ENCODE measurements at places on chromosomes 2 and 18.
A peak's percentile ranks its signal among the peaks of the same experiment; 100 is the strongest.

- no peak for DNase-seq
These were observed 711 bp downstream of the SFXN5 start for GRCh38 chr2:73070643-73071359.

- no peak for DNase-seq
These were observed 39.4 kb downstream of the ARID5A start for GRCh38 chr2:96575785-96576456.

GRCh38 chr18:965921-966758, 61.5 kb downstream of the ADCYAP1 start:
- DNase-seq, result no peak

- DNase-seq, result no peak
These were observed 207.4 kb upstream of the TWIST2 start for GRCh38 chr2:238640486-238640885.

GRCh38 chr2:65551528-65551927, 119.1 kb upstream of the SPRED2 start:
- DNase-seq, result no peak

- no peak for DNase-seq
These were observed 79.3 kb upstream of the ARL5A start for GRCh38 chr2:151907286-151908203.

GRCh38 chr2:28390746-28391563, 1.7 kb upstream of the FOSL2 start:
- DNase-seq, result no peak

DNA sequence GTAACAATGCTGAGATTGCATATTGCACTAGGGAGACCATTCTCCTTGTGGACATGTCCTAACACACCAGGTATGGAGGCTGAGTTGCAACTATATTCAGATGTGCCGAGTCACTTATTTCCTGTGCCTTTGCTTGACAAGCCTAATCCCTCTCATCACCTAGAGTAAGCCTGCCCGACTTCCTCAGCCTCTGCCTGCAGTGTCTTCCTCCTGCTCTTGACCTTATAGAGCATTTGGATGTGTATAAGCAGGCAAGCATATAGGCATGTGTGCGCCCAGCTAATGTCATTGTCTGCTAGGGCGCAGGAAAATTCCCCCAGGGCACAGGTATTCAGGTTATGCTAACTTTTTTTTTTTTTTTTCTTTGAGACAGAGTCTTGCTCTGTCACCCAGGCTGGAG, 316.9 kb downstream of the CDH2 start:
- no peak for DNase-seq

DNA sequence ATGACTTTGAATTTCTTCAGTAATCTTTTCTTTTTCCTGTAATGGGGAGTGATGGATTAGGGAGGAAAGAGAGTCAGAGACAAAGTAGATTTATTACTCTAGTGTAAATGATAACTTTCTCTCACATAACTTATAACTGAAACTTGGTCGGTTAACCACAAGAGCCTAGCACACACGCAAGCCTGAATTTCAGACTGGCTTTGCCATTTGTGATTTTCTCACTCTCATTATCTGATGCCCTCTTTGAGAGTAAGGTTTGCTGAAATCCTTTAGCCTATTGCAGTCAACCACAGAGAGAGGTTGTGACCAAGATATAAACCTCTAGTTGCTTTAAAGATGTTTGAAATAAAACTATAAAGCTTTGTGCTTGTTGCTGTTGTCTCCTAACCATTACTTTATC, 117.9 kb upstream of the NETO1 start:
- DNase-seq, result no peak

DNA sequence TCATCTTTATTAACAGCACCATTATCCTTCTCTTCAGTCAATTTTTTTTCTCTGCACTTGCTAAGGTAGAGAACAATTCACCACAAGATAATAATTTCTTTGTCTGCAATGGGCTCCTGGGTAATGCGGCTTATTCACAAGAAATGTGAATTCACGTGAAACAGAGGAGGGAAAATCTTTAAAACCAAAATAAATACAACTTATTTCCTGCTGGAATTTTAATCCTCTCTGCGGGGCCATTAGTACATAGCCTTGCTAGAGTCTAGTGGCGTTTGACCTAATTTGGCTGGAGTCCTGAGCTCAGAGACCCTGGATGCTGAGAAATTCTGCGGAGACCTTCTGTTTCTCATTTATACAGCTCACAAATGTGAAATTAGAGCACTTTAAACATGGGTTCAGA, 319.3 kb upstream of the MMADHC start:
- DNase-seq, result no peak

GRCh38 chr2:56369316-56369715, 185.5 kb downstream of the CCDC85A start:
- DNase-seq, result no peak

- no peak for DNase-seq
These were observed 119.1 kb upstream of the SCN1A start for GRCh38 chr2:166246901-166247300.

DNA sequence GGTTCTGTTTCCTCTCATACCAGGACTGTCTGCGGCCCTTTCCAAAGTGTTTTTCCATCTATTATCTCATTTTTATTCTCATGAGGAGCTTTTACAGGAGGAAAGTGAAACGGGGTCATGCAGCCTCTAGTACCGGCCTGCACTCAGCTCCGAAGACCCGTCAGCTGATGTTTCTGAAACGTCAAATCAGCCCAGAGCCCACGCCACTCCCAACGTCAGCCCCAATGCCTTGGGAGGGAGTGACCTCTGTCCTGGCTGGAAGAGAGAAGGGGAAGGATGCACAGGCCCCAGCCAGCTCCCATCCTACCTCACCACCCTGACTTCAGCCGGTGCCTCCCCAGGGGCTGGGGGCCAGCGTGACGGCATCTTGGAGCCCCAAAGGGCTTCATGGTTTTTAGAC, 58.5 kb downstream of the ADCY3 start:
- no peak for DNase-seq

DNA sequence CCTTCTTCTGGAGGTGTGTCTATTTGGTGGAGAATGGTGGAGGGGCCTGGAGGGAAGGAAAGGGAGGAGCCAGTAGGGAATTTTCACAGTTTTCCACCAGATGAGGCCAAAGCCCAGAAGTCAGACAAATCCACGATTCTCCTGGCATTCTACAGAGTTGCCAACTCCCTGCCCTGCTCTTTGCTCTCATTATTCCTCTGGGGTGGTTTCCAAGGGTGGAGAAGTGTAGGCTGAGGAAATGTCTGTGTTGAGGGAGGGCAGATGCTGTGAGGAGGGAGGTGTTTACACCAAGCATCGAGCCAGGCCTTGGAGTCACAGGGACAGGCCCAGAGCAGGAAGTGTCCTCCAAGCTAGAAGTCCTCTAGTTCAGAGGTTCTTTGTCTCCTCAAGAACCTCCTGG, 124.1 kb upstream of the LGALSL start:
- DNase-seq, result no peak

GRCh38 chr18:44821924-44822323, 141.2 kb downstream of the SETBP1 start:
- no peak for DNase-seq

GRCh38 chr2:1623906-1624445, 120.3 kb downstream of the PXDN start:
- DNase-seq, result no peak

- no peak for DNase-seq
These were observed 235.6 kb downstream of the SCG2 start for GRCh38 chr2:223366566-223366965.

DNA sequence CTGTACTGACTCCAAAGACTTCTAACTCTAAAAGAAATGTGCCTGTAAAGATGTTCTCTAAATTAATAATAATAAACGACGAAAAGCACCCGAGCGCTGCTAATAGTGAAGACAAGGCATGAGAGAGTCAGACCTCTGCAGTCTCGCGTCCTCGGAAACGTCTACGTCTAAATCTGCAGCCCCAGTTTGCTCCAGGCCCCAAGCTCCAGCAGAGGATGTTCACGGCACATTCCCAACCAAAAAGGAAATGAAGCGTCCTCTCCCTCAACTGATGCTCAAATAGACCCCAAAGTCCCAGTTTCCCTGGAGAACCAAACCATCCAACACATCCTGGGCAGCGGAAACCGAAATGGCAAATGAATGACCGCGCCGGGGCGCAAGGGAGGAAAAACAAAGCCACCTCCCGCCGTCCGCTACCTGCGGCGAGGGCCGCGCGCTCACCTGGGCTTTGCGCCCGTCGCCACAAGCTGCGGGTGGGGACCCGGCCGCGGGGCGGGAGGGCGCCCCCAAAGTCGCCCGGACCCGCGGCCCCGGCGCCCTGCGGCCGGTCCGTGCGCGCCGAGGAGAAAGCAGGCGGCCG, 47.1 kb upstream of the CCDC150 start:
- peak; percentile 18 for DNase-seq

DNA sequence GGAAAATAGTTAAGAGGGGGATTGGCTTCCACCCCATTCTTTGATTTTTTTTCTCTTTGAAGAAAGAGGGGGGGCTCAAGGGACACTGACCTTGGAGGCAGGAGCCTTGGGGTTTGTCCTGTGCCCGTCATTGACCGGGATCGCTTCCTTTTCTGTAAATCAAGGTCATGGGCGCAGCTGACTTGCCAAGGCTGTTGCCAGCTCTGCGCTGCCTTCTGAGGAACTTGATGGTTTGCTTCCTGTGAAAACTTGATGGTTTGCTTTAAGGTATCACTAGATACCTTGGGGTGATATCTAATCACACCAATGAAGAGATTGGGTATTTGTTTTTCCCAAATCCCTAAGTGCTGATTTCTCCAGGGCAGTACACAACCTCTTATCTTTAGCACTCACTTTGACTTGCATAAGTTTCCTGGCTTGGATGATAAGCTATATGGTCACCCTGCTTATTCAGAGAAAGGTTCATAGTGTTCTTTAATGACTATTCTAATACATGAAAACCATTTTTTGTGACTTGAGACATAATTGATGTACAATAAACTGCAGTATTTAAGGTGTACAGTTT, 56.0 kb downstream of the DGKD start:
- no peak for DNase-seq

GRCh38 chr2:128058114-128058513, 30.3 kb upstream of the SAP130 start:
- DNase-seq, result no peak

DNA sequence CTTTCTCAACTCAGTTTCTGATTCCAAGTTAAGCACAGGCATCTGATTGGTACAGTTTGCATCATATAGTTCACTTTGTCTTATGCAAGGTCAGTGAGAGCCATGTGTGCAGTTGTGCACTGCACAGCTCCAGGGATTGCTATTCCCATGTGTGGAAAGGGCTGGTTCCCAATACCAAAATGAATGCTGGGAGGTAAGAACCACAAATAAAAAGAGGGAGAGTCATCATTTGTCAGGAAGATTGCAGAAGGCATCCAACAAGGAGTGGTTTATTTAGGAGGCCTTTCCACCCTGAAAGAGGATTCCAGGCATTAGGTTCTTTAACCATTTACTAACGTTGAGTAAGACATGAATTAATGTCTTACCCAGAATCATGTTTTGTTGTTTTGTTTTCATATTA, 141.2 kb upstream of the ST6GAL2 start:
- no peak for DNase-seq

DNA sequence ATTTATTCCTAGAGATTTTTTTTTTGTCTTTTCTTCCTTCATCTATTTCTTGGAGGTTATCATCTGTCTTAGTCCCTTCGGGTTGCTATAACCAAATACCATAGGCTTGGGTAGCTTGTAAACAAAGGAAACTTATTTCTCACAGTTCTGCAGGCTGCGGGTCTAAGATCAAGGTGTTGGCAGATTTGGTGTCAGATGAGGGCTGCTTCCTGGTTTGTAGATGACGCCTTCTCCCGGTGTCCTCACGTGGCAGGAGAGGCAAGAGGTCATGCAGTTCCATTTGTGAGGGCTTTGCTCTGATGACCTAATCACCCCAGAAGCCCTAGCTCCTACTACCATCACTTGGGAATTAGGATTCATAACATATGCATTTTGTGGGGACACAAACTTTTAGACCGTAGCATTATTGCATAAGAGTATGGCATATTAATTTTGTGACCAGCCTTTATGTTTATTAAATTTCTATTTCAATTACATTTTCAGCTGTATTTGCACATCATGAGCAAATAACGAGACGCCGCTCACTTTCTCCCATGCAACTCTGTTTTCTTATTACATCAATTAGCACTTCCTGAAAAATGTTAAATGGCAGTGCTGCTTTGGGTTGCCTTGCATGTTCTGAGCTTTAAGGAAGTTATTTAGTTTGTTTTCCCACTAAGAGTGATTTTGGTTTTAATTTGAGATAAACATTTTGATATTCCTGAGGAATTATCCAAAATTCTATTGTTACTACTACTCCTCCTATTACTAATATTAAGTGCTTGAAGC, 246.4 kb upstream of the HDAC4 start:
- no peak for DNase-seq

GRCh38 chr2:159953136-159953823, 109.1 kb downstream of the PLA2R1 start:
- DNase-seq, result no peak

DNA sequence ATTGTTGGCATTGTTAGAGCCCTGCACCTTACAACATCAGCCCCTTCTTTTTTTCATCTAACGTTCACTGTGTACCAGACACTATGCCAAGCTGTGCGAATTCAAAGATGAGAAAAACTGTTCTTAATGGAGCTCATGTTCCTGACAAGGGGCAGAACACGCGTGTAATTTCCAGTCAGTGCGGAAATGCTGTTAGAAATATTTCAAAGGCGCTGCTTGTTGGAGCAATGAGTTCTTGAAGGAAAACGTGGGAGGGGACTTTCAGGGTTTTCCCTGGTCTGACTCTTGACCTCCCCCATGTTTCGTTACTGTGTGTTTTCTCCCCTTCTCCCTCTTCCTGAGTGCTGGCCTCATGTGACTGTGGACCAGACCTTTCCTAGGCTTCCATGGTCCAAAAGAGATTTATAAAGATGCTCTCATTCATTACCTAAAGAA, 1.5 kb downstream of the MTHFD2 start:
- DNase-seq, result no peak

GRCh38 chr2:99422599-99422998, 67.2 kb downstream of the REV1 start:
- no peak for DNase-seq

GRCh38 chr2:237763812-237764211, 34.8 kb upstream of the RBM44 start:
- DNase-seq, result no peak

DNA sequence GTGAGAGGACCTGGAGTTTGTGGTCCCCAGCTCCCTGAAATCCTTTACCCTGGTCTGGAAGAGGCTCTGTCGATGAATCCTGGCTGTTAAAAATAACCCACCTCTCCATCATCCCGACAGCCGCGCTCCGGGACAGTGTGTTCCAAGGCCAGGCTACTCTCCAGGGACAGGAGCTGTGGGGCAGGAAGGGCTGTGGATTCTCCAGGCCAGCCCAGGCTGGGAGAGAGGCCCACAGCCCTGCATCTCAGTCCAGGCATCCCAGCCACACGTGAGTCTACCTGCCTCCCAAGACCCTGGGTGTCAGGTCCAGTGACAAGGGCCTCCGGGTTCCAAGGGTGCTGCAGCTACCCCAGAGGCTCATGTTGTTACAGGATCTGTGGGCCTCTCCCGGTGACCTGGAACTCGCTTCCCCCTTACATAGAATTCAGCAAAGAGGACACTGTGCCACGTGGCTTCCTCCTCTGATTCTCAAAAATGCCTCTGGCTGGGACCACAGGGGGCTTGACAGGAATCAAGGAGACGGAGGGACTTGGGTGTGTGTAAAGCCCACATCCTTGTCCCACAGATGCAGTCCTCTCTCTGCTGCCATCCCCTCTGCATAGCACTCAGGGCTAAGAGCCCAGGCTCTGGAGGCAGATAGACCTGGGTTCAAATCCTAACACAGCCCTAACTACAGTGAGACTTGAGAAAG, 17.3 kb downstream of the ADRA2B start:
- DNase-seq, result no peak

- DNase-seq, result no peak
These were observed 2.0 kb downstream of the PAIP2B start for GRCh38 chr2:71224935-71225334.
